ENCODE measurements at places on chromosomes 6 and 20. TPM values are rescaled to one million over a fixed set of nuclear protein-coding genes. Genes with fewer than 3 reads are reported as not detected.

GRCh38 chr6:100212131-100212530 is 218.1 kb upstream of the MCHR2 start:
- DNase-seq, result no peak

The IL17F gene
- not detected for total RNA-seq

DNA sequence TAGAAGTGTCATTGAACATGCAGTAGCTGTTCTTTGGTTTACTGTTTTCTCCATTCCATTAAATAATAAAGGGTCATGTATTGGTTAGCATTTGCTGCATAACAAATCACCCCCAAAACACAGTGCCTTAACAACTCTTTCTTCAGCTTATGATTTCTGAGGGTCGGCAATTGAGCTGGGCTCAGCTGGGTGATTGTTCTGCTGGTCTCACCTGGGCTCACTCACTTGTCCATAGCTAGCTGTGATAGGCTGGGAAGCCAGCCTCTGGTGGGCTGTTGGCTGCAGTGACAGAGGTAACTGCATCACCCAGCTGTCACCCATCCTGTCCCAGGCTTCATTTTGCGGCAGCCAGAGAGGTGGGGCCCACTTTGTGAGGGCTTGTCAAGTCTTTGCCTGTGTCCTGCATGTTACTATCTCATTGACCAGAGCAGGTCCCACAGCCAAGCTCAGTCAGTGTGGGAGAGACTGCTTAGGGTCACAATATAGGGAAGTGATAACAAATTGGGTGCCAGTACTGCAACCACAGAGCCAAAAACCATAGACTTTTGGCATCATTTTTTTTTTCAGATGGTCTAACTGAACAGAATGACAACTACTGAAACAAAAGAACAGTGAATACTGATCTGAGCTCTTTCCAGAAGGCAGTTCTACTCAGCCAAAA is 76.9 kb downstream of the SYNDIG1 start:
- no peak for DNase-seq

The PDYN gene
- not detected for total RNA-seq

- no peak for DNase-seq
Measured at GRCh38 chr20:50537546-50538201, 27.5 kb downstream of the PTPN1 start.

- DNase-seq, result no peak
Measured at GRCh38 chr20:8646033-8646441, 422.9 kb upstream of the PLCB4 start.

The FILIP1 gene
- total RNA-seq, result 3.6 TPM

- no peak for DNase-seq
Measured at GRCh38 chr20:53294804-53295203, 298.8 kb downstream of the ZNF217 start.

GRCh38 chr6:17062871-17063440 is 38.9 kb upstream of the STMND1 start:
- no peak for DNase-seq

DNA sequence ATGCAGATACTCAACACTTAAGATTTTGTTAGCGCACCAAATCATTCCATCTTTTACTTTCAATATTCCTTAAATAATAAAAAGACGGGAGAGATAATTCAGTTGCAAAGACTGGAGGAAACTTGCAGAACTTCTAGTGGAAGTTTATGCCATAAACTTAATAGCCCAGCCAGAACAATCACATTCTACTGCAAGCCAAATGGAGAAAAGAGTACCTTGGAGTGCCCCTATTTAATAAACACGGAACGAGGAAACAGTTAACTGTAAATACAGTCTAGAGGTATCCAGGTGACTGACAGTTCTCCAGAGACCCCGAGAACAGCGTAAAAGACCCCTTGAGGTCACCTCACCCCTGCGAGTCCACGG is 635 bp downstream of the SLC35B3 start:
- DNase-seq, result no peak

- no peak for DNase-seq
Measured at GRCh38 chr6:8065519-8065911, 1.3 kb upstream of the BLOC1S5 start.

DNA sequence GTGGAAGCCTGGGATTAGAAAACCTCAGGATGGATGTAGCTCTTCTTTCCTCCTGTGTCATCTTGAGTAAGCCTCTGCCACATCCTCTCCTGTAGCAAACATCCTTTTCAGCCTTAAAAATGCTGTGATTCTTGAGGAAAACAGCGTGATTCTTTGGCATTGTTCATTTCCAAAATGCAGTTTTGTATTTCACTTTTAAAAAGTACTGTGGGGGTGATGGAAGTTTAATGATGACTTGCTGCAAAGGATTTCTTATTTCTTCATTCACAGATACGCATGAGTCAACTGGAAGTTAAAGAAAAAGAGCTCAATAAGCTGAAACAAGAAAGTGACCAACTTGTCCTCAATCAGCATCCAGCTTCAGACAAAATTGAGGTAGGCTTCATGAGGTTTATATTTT is 23.9 kb upstream of the SNRNP48 start:
- DNase-seq, result no peak

The HCRTR2 gene
- not detected for total RNA-seq

The HFE gene
- total RNA-seq, result 12.0 TPM

GRCh38 chr6:169912266-169913095 is 161.1 kb downstream of the ERMARD start:
- DNase-seq, result no peak

GRCh38 chr6:38755874-38756273 is 40.8 kb downstream of the DNAH8 start:
- no peak for DNase-seq

- no peak for DNase-seq
Measured at GRCh38 chr20:10634211-10634610, 39.6 kb downstream of the JAG1 start.

All from mucosa of descending colon (tissue), 3 donors.